ENCODE measurements at places on chromosomes 5 and 9.

GRCh38 chr5:180137401-180138213 lies 66.0 kb upstream of the RNF130 start:
- DNase-seq, result no peak

DNA sequence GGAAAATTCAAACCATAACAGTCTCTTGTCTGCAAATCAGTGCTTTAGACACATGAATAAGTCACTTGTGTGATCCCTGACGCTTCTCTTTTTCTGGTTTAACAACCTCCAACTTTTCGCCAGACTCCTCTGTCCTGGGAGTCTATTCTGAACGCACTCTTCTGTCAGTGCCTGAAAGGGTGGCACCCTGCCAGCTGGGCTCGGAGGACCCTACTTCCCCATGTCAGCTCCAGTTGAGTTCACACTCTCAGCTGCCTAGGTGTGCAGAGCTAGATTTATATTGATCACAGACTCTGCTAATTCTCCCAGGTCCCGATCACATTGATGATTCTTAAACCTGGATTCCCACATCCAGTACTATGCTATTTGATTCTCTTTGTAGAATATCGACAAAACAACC lies 649.1 kb downstream of the BNC2 start:
- no peak for DNase-seq

DNA sequence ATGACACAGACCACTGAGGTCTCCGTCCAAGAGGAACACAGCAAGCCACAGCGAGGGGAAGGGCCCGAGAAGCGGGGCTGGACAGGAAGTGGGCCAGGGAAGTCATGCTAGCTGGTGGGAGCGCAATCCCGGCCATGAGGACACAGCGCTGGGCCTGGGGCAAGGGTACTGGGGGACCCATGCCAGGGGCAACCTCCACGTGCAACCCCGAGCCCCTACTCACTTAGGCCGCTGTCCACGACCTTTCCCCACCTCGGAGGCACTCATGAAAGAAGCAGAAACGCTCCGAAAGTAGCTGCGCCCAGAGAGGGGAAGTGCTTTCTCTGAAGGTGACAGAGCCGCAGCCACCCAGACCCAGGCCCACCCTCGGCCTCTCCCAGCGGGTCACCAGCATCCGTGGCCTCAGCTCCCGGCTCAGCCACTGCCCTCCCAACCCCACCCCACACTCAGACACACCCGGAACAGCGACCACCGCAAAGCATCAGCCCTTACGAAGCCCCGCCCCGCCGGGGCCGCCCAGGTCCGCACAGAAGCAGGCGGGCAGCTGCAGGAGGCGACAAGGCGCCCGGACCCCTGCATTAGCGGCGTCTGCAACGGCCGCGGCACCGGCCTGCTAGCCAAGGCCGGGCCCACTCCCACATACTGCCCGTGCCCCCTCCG lies 782 bp downstream of the BICD2 start:
- DNase-seq, result peak; percentile 25

GRCh38 chr9:68964102-68964541 lies 49.8 kb downstream of the PRKACG start:
- no peak for DNase-seq

DNA sequence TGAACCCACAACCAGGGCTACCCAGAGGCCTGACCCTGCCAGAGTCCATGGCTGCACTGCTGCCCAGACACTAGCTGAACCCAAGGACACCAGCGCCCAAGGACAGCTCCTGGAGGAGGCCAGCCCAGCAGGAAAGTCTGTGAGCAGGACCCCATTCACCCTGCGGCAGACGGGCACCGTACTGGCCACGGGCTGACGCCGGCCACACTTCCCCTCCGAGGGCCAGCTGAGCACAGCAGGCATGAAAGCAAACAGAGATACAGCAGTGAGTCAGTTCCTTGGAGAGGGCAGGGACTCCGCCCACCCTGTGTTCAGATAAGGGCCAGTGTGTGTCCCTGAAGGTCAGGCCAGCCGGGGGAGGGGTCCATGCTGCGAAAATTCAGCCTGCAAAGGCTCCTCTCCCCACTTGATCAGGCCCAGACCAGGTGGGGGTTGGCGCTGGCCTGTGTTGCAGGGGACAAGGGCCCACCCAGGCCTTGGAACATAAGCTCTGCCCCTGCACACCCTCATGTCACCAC lies 3.2 kb downstream of the RNF208 start:
- no peak for DNase-seq

GRCh38 chr9:88090151-88090581 lies 48.1 kb downstream of the SPATA31C2 start:
- DNase-seq, result no peak

DNA sequence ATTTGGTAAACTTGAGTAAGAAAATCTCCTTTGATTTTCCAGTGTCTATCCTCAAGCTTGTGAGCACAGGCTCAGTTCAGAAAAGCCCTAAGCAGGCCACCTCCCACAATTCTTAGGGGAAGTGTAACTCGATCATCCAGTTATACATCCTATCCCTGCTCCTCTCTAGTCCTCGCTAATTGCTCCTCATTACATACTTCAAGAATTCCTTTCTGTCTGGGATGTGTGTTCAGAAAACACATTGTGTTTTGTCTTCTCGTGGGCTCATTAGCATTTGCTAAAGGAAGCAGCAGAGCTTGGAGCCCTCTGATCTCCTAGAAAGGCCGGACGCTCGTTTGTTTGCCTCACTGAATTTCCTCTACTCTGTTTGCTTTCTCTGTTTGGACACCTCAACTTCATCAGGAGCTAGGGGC lies 268.2 kb upstream of the RFX3 start:
- DNase-seq, result no peak

DNA sequence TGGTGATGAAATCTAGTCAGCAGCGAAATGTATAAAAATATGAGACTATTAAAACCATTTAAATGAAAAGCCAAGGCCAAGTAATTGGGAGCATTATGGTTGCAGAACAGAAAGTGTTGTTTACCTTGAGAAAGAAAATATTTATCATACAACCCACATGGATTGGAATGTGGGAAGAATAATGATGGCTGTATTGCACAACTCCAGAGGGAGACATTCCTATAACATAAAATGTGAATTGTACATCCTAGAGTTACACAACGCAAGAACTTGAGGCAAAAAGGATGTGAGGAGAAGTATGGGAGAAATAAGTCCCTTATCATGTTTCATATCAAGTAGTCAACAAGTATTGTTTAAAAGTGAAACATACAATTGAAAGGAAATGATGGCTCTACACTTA lies 1014.0 kb upstream of the SEMA6A start:
- DNase-seq, result no peak

- DNase-seq, result no peak
Measured at GRCh38 chr5:33474004-33474403, 33.2 kb downstream of the TARS1 start.

GRCh38 chr9:111897601-111898137 lies 1.1 kb downstream of the UGCG start:
- DNase-seq, result peak; percentile 18

- no peak for DNase-seq
Measured at GRCh38 chr9:126981218-126981617, 66.6 kb downstream of the RALGPS1 start.

DNA sequence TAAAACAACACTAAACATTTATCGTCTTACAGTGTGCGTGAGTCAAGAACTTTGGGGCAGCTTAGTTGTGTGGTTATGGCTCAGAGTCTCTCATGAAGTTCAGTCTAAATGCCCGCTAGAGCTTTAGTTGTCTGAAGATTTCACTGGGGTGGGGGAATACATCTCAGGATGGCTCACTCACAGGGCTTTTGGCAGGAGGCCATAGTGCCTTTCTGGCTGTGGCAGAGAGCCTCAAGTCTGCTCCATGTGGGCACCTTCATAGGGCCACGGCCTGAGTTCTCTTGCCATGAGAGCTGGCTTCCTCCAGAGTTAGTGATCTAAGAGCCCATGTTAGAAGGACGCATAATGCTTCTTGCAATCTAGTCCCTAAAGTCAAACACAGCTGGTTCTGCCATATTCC lies 258.8 kb upstream of the NUDT12 start:
- DNase-seq, result no peak

- DNase-seq, result no peak
Measured at GRCh38 chr5:83050723-83051340, 26.4 kb downstream of the TMEM167A start.

DNA sequence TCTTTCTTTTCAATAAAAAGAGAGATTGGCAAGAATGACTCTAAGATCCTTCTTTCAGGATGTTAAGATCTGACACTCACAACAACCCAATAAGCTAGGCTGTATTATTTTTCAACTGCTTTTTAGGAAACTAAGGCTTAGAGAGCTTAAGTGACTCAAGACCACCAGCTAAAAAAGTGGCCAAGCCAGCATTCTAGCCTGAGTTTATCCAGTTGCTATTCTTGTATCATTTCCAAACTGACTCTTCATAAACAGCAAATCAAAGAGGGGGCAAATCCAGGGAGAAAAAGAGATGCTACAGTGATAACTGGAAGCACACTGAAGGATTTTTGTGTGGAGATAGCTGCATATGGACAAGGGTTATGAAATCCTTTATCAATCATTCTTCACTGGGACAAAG lies 47.1 kb downstream of the TMEM252 start:
- no peak for DNase-seq

GRCh38 chr5:169609716-169610115 lies 26.1 kb downstream of the SPDL1 start:
- DNase-seq, result no peak

DNA sequence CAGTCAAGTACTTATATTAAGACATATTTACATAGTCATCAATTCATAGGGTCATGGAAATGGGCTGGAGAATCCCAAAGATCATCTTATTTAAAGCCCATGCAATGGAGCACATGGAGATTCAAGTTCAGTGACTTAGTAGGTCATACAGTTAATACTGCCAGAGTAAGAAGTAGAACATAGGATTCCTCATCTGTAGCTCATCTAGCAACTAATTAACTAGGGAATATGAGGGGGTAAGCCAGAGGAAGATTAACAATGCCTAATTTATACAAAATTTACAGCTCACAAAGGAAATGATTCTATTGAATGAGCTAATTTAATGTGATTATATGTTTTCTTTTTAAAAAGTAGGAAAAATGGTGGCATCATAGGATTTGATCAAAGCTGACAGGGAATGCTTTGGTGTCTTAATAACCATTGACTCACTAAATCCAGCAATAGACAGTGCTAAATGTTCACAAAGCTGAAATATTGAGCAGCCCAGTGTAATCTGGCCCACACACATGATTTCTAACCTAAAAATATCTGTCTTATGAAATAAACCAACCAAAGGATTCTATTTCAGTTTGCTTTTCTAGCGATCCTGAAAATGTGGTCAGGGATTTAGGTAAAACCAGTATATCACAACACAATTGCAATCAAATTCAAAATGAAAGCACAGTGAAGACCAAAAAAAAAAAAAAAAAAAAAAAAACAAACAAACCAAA lies 53.3 kb downstream of the PRDM6 start:
- DNase-seq, result no peak

GRCh38 chr5:78964889-78965288 lies 20.2 kb downstream of the ARSB start:
- peak; percentile 6 for DNase-seq

- no peak for DNase-seq
Measured at GRCh38 chr9:69471433-69471832, 146.4 kb downstream of the ENTREP1 start.

DNA sequence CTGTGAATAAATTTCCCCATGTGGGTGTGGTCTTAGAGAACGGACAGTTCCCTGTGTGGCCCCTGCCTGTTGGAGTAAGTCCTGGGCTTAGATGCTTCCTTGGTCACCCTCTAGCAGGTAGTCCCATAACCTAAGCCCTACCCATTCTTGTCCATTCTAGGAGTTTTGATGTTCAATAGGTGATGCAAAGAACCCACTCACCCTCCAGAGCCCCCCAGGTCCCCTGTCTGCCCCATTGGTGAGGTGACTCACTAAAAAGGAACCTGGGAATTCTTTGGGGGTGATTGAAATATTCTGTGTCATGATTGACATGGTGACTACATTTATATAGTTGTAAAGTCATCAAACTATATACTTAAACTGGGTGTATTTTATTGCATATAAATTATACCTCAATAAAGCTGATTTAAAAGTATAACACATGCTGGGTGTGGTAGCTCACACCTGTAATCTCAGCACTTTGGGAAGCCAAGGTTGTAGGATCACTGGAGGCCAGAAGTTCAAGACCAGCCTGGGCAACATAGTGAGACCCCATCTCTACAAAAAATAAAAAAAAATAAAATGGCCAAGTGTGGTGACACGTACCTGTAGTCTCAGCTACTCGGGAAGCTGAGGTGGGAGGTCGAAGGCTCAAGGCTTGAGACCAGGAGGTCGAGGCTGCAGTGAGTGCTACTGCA lies 20.8 kb upstream of the GTF3C5 start:
- DNase-seq, result no peak

- no peak for DNase-seq
Measured at GRCh38 chr9:112670991-112671625, 46.8 kb downstream of the INIP start.

DNA sequence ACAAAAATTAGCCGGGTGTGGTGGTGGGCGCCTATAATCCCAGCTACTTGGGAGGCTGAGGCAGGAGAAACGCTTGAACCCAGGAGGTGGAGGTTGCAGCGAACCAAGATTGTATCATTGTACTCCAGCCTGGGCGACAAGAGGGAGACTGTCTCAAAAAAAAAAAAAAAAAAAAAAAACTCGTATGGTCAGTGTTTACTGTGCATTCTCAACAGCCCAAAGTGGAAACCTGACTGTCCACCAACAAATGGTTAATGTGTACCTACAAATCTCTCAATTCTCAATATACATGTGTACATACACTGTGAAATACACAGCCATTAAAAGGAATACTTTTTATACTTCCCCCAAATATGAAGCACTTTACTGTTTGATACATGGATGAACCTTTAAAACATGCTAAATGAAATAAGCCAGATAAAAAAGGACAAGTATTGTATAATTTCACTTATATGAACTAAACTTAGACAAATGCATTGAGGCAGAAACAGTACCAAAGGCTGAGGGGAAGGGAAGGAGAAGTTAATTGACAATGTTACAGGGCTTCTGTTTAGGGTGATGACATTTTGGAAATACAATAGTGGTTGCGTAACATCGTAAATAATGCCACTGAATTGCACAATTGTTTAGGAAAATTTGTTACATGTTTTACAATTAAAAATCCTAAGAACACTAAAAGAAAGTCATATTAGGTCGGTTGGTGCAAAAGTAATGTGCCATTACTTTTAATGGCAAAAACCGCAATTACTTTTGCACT lies 16.5 kb downstream of the DNAJA1 start:
- peak; percentile 47 for DNase-seq

- DNase-seq, result no peak
Measured at GRCh38 chr5:113188436-113188835, 211.8 kb downstream of the DCP2 start.

DNA sequence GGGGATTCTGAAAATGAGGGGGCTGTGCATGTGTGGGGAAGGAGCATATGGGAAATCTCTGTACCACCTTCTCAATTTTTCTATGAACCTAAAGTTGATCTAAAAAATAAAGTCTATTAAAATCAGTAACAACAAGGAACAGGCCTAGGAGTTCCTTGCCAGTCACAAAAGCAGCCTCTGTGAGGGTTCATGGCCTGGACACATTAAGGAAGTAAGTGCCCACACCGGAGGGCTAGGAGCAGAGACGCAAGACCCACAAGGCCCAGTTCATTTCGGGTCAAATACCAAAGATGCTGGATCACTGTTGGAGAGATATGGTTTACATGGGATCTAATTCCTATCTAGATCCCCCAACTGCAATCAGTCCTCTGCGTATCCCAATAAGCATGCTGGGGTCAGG lies 88.4 kb downstream of the SEMA4D start:
- no peak for DNase-seq

Measured in CD4-positive, alpha-beta T cell treated with Interleukin-10 for 1 hour (primary cell).